ENCODE measurements at places on chromosomes 13 and 19. TPM values are rescaled to one million over a fixed set of nuclear protein-coding genes. Genes with fewer than 3 reads are reported as not detected.

The ZNF578 gene
- 1.8 TPM for total RNA-seq

The CRLF1 gene
- 0.09 TPM for total RNA-seq

The LILRB4 gene
- total RNA-seq, result not detected

The DKKL1 gene
- total RNA-seq, result not detected

The CACNG7 gene
- 0.38 TPM for total RNA-seq
